ENCODE measurements at places on chromosomes 11 and 22.

DNA sequence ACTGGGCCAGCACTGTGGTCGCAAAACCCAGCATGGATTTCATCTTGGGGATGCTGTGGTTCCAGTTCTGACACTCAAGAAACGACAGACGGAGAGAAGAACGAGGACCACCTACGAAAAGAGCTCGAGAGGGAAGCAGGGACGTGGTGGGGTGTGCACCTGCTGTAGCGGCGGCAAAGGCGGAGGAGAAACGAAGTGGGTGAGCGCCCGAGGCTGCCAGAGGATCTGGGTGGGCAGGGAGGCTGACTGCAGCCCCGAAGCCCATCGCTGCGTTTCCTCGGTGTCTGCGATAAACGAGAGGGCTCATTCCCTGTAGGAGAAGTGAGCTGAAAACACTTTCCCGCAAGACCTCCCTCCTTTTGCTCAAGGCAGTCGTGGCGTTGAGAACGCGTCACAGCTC is 246.1 kb downstream of the OR4C45 start:
- no peak for DNase-seq

DNA sequence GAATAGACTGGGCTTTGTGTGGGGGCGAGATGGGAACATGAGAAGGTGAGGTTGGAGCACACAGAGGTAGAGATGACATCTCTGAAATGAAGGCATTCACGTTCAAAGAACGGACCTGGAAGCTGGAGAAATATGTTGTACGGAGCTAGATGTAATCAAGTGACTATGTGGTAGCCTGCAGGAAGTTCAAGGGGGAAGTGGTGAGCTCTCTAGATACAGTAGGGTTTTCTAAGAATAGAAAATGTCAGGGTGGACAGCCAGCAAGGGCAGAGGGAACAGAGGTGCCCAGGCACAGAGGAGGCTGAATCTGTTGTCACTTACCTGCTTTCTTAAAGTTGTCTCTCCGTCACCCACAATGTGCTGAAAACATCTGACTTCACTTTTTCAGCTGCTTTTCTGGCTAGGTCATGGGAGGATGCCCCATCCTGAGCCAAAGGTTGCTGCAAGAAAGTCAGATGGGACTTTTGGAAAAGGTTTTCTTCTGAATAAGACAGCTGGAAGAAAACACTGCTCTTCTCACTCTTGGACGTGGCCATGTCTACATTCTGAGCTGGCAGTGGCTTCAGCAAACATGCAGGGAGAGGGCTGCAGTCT is 171.5 kb upstream of the B3GAT1 start:
- DNase-seq = no peak

DNA sequence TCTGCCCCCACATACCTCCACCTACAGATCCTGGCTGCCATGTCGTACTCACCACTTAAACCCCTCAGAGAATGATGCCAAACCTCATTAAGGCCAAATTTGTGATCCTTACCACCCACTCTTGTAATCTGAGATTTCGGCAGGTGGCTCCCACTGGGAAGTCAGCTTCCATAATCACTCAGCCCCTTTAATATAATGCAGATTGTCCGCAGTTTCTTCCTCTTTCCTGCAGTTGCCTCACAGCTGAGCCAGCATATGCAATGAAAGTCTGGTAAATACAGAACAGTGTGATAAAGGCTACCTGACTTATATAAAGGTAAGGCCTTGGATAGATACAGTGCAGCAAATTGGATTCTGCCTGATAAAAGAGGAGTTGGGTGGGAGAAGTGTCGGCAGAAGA is 515.2 kb upstream of the TENM4 start:
- DNase-seq = no peak

DNA sequence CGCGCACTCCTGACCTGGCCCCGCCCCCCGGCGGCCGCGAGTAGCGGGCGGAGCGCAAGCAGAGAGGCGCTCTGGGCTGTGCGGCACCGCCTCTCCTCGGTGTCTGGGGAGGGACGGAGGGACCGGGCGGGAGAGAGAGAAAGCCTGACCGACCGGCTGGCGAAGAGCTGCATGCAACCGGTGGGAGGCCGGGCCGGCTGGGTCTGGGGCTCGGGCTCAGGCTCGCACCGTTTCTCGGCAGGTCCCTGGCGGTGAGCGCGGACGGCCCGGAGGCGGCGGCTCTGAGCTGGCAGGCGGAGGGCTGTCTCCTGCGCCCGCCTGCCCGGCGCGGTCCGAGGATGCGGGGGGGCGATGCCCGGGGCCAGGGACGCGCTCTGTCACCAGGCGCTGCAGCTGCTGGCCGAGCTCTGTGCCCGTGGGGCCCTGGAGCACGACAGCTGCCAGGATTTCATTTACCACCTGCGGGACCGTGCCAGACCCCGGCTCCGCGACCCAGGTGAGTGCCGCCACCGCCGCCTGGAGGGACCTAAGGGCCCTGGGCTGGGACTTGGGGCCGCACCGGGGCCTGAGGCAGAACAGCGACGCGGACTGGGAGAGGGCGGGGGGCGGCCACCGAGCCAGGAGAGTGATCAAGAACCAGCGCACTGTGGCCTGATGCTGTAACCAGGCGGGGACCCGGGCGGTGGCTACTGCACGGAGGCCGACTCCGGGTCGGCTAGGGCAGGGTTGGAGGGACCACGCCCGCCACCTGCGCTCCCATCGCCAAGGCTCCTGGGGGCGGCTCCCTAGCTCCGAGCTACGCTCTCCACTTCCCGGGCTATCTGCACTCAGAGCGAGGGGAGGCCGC is at the start of gene SYT9:
Gene SYT9, plus strand, starts transcription at position 69 of the 847 bp plus-strand sequence. Its CDS starts 283 bp downstream, at position 352.
- no peak for DNase-seq

- no peak for DNase-seq
Observed at GRCh38 chr11:9697766-9698165, 33.9 kb downstream of the SWAP70 start.

DNA sequence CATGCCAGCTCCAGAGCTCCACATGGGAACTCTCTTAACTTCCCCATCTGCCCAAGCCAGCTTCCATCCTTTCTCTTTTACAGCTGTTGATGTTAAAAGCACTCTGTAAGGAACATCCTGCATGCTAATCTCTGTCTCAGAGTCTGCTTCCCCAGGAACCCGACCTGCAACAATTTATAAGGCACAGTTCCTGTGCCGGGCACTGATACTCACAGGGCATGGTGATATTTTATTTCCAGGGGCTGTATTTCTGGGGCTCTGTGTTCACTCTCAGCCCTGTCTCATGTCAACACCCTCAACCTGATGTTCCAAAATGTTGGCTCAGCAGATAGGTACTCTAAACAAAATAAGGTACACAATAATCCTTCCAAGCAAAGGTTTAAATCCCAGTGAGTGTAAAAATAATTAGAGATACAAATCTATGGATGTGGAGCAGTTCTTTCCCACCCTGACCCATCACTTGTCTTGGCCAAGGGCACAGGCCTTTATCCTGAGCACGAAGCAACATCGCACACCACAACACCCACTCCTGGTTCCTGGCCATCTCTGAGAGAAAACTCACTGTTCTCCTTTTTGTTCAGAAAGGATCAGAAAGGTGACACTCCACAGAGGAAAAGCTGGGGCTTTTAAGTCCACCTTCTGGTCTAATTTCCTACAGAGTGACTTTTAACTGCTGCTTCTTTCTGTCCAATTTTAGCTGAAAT is 44.8 kb upstream of the C11orf87 start:
- DNase-seq = no peak
